Fibroblast of the conjunctiva (primary cell): ENCODE measurements at places on chromosomes 6 and 20.

DNA sequence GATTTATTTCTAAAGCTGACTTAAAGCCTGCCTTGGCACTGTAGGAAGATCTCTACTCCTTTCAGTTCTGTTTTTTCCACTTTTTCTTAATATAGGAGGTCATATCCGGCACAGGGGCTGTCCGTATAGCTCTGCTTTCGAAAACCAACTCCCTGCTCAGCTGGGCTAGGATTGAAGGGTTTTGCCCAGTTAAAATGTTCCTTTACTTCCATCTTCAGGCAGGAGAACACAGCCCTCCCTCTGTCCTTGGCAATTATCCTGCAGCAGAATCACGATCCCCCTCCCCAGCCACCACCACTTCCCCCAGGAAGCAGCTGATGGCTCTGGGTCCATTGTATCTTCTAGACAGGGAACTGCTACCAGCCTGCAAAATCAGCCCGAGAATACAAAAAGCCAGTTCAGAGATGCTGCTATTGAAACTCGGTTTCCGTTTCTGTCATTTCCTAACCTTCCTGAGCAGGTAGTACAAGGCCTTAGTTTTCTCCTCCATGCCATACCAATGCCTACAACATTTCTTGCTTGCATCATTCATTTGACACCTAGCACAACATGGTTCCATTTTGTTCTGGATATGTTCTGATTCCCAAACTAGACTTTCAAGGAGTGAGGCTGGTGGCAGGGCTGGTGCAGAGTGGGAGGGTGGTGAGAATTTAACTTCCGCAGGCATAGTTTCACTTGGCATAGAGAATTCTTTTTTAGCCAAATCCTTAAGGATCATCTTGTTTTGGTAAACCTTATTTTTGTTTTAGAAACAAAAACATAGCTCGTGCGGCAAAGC lies 53.9 kb downstream of the FAM50B start:
- DNase-seq, result no peak

DNA sequence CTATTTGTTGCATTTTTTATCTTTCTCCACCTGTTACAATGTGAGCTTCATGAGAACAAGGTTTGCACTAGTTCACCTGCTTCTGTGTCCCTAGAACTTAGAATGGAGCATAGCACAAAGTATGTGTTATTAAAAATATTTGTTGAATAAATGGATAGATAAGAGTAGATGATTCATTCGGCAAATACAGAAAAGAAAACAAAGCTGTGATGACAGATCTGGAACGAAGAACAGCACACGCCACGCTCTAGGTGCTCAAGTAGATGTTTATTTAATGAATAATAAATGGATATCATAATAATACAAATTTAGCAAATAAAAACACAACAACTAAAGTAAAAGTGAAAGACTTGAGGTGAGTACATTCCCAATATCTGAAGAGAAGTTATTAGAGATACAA lies 273.1 kb downstream of the HAO1 start:
- no peak for DNase-seq

DNA sequence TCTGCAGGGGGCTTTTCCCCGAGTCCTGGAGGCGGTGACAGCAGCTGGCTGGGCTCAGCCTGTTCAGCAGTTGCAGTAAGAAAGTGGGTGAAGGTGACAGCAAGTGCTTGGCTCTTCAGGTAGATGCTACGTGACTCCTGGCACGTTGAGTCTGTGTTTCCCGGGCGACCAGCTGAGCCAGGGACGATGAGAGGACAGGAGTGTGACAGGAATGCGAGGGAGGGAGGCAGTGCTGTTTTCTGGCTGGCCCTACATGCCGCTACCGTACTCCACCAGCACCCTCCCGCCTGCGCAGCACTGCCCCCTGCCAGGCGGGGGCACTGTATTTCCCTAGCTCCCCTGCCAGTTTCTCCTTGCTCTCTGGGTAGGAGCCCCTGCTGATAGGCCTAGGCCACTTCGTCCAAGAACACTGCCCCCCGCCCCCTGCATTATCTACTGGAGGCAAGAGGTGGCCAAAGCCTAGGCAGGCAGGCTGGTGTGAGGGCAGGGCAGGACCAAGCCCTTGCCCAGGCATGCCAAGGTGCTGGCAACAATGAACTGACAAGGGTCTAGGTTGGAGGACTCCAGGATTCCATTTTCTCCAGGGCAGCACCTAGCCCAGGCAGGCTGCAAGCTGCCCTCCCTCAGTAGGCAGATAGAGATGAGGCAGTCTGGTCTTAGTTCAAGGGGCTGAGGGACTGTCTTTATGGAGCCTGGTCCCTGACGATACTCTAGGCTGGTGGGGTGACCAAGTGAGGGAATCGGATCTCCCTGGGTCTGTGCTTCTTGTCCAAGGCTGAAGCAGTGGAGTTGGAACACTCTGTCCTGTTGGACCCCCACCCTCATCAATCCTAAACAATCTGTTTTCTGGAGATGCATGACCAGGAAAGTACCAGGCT lies 19.2 kb downstream of the MRPS18A start:
- peak; percentile 30 for DNase-seq

- DNase-seq, result no peak
Measured at GRCh38 chr6:162198925-162199324, 528.6 kb downstream of the PRKN start.

DNA sequence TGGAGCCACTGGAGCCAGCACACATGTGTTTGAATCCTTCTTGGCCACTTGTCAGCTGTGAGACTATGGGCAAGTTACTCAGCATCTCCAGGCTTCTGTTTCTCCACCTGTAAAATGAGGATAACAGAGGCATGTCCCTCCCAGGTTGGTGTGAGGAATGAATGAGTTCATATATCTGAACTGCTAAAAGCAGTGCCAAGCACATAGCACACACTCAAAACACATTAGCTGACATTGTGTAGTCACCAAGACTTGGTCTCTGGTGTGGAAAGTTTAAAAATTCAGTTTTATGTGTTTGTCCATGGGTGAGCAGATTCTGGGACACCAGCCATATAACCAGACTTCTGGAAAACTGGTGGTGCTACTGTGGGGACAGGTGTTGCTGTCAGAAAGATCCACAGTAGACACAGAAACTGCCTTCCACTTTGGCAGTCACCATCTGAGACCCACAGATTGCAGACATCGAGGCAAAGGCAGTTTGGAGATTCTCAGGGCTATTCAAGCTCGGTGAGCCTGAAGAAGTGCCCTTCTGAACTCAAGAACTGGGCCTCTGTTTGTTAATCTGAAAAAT lies 115.8 kb downstream of the MRPL14 start:
- DNase-seq, result no peak

DNA sequence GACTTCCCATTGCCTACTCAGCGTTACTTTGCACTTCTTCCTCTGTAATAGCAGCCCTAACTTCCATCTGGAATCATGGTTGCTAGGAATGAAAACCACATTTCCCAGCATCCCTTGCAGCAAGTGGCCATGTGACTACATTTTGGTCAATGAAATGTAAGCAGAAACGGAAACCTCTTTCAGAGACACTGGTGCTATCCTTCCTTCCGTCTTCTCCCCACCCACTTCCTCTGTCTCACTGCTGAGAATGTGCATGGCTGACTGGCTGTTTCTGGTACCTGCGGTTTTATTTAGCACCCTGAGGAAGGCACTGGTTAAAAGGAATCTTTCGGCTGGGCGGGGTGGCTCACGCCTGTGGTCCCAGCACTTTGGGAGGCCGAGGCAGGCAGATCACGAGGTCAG lies 107.4 kb downstream of the SCML4 start:
- no peak for DNase-seq

DNA sequence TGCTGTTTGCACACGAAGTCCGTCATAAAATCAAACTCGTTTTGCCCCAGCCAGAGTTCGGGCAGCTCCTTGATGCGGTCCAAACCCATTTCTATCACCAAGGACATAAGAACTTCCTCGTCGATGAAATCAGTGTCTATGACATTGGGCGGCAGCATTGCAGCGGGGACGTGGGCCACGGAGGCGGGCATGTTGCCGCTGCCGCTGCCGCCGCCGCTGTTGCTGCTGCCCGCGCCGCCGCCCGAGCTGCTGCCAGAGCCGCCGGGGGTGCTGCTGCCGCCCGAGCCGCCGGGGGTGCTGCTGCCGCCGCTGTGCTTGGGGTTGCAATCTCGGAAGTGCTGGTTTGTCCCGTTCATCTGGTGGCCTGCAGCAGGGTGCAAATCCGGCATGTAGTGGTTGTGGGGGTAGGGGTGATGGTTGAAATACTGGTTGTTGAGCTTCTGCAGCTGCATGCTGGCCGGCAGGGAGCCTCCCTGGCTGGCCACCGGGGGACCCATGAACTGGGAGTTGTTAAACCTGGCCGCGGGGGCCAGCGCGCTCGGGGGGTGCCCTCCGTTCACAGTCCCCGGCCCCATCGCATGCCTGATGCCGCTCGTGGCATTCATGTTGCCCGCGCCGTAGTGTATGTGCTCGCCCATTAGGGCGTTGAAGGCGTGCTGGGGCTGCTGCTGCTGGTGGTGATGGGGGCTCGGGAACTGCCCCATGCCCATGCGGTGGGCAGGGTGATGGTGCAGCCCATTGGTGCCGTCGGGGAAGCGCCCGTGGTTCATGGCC lies 1.1 kb downstream of the CITED2 start:
- peak; percentile 32 for DNase-seq

GRCh38 chr20:57231951-57232428 lies 34.5 kb downstream of the BMP7 start:
- no peak for DNase-seq

- no peak for DNase-seq
Measured at GRCh38 chr20:25588491-25588890, 3.2 kb upstream of the NINL start.

GRCh38 chr6:122869437-122870024 lies 80.5 kb downstream of the SMPDL3A start:
- peak; percentile 28 for DNase-seq

DNA sequence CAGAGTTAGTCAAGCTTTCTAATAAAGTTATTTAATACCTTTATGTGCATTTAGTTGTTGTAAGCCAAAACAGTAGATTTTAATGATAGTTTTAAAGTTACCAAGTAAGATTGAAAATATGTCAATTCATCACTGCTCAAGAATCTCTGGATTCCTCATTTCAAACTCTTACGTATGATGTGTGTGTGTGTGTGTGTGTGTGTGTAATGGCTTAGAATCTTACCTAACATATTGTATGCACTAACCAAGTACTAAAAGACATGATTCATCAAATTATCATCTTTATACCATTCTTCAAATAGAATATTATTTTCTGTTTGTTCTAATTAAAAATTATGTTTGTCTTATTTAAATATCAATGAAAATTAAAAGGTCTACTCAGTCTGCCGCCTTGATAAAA lies 41.5 kb upstream of the ZNF337 start:
- DNase-seq, result no peak

- no peak for DNase-seq
Measured at GRCh38 chr6:45494416-45495135, 116.8 kb upstream of the SUPT3H start.

GRCh38 chr6:46651006-46651405 lies 1.6 kb downstream of the CYP39A1 start:
- DNase-seq, result no peak

GRCh38 chr6:122832459-122832858 lies 43.4 kb downstream of the SMPDL3A start:
- DNase-seq, result no peak

DNA sequence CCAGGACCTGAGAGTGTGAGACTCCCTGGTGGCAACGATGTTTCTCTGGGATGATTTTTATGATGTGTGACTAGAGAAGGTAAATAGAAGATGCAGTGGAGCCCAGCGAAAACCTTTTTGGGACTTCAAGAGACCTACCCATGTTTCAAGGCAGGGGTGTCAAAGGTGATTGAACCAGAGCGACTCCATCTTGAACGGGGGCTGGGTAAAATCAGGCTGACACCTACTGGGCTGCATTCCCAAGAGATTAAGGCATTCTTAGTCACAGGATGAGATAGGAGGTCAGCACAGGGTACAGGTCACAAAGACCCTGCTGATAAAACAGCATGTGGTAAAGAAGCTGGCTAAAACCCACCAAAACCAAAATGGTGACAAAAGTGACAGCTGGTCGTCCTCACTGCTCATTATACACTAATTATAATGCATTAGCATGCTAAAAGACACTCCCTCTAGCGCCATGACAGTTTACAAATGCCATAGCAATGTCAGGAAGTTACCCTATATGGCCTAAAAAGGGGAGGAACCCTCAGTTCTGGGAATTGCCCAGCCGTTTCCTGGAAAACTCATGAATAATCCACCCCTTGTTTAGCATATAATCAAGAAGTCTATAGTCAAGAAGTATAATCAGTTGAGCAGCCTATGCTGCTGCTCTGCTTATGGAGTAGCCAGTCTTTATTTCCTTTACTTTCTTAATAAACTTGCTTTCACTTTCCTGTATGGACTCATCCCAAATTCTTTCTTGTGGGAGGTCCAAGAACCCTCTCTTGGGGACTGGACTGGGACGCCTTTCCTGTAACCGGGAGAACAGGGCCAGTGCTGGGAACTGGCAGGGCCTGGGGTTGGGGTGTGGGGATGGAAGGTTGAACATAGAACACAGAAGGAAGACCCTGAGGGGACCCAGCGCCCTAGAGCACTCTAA lies 526.4 kb downstream of the QKI start:
- no peak for DNase-seq

GRCh38 chr6:164184410-164184809 lies 769.9 kb downstream of the QKI start:
- DNase-seq, result no peak
